SJSA1 (cell line): ENCODE measurements at places on chromosomes 12 and 14. TPM values are rescaled to one million over a fixed set of nuclear protein-coding genes. Genes with fewer than 3 reads are reported as not detected.

- peaks cover 36% of the 10 kb centered on the region for H3K27me3 ChIP-seq
- H3K27ac ChIP-seq: no peak overlapping the region
- no peaks in the 10 kb centered on the region for H3K36me3 ChIP-seq
- no peak overlapping the region for H3K4me3 ChIP-seq
- H3K4me1 ChIP-seq: no peaks in the 10 kb centered on the region
Measured at GRCh38 chr14:104563742-104564615, 15.6 kb upstream of the C14orf180 start.

DNA sequence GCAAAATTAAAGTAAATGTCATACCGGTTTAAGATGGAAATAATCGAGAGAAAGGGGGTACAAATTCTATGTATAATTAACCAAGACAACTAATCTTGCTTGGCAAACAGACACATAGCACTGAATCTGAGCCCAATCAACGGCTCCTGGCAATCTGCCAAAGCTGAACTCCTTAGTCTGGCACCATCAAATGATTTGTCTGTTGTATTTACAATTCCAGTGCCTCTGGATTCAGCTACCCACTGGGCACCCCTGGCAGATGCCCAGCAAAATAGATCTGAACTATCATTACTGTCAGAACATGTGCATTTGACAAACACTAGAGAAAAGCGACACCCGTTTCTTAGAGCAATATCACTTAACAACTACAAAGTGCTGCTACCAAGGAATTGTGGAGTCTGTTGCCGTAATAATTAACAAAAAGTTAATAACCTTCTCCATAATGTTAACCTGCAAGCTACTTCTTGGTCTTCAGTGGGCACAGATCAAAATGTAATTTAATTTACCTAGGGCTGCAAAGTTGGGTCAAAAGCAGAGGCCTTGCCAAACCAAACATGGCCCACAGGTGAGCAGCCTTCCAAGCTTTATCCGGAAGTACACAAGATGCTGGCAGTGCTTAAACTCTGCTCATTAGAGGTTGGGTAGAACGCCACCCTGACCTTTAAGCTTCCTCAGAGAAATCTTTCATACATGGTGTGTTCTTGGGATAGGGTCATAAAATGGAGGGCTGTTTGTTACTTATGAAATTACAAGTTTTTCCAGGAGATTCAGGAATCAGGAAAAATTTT, 7.6 kb downstream of the EGLN3 start:
- no peaks in the 10 kb centered on the region for H3K27me3 ChIP-seq
- H3K4me3 ChIP-seq: no peak overlapping the region

- DNase-seq: no peak
- H3K36me3 ChIP-seq: no peaks in the 10 kb centered on the region
- H3K4me3 ChIP-seq: no peak overlapping the region
- no peaks in the 10 kb centered on the region for H3K27me3 ChIP-seq
Measured at GRCh38 chr12:15677228-15677627, 112.0 kb downstream of the EPS8 start.

- peak overlapping the region; percentile 59 for H3K4me3 ChIP-seq
- H3K27ac ChIP-seq: peak overlapping the region; percentile 26; the same call in 1 of the 2 replicates
- peaks cover 29% of the 10 kb centered on the region for H3K36me3 ChIP-seq
- peaks cover 42% of the 10 kb centered on the region for H3K4me1 ChIP-seq
Measured at GRCh38 chr14:77026166-77026929, 2.2 kb downstream of the IRF2BPL start.

- DNase-seq: peak; percentile 42
- H3K4me1 ChIP-seq: peaks cover 3% of the 10 kb centered on the region
- H3K27me3 ChIP-seq: no peaks in the 10 kb centered on the region; the same call in none of the 2 replicates
- no peaks in the 10 kb centered on the region for H3K36me3 ChIP-seq
- H3K27ac ChIP-seq: no peak overlapping the region
Measured at GRCh38 chr12:5003025-5003666, 40.5 kb upstream of the KCNA5 start.

DNA sequence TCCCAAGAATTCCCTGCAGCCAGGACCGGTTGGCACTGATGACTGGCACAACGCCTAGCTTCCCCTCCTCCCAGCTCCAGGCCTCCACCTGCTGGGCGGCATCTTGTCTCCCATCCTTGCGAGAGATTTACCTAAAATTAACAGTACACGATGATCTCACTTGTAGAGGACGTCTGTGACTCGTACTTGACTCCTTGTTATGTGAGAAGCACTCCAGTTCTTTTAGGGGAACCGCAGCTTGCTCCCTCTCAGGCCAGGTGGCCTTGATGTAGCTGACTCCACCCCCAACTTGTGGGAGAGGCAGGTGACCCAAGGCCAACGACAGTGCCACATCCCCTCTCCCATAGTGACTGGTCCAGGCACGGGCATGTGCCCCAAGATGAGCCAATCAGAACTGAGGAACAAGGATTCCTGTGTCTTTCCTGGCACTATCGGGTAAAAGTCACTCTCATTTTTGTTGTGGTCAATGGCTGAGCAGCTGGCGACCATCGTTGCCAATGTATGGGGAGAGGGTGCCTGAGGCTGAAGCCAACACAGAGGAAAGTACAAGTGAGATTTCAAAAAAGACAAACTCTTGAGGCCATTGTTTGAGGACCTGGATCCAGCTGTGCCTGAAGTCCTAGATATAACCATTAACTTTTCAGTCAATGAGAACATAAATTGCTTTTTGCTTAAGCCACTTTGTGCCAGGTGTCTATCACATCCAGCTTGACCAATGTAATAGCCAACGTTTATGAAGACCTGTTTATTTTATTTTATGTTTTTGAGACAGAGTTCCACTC, 208.7 kb downstream of the RBM19 start:
- H3K27ac ChIP-seq: no peak overlapping the region
- H3K4me3 ChIP-seq: no peak overlapping the region
- peaks cover 11% of the 10 kb centered on the region; the same call in 1 of the 2 replicates for H3K4me1 ChIP-seq
- no peak for DNase-seq

- H3K27ac ChIP-seq: no peak overlapping the region
- no peaks in the 10 kb centered on the region for H3K36me3 ChIP-seq
- H3K27me3 ChIP-seq: peaks cover 15% of the 10 kb centered on the region
- H3K4me3 ChIP-seq: no peak overlapping the region
- no peaks in the 10 kb centered on the region for H3K4me1 ChIP-seq
- DNase-seq: no peak
Measured at GRCh38 chr12:65099182-65099581, 21.9 kb downstream of the WIF1 start.

DNA sequence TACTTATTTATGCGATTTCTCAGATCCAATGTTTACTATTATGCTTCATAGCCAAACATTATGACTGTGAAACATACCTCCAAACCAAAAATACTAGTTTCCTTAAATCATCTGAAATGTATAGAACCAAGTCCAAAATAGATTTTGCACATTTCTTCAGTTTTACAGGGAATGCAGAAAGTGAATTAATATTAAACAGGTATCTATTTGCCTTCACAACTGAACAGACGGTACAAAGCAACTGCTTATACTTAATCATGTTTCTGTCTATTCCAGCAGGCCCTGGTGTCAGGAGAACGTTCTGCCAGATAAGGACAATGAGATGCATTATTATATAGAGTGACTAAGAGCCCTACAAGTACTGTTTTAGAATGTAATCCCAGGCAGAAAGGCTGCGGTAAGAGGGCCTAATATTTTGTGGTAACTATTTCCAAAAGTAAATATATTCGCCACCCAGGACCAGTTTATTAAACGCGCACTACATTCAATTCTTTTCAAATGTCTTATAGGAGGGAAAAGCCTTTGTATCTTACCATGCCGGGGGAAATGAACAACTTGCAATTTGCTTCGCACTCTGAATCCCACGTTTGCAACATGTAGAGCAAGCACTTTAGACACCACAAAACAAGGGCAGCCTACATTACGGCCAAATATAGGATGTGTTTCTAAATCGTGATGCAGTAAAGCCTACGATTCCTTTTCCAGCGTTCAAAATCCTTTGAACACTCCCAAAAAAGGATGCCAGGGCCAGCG, 1.5 kb downstream of the CORO1C start:
- peaks cover 56% of the 10 kb centered on the region for H3K4me1 ChIP-seq
- peak; percentile 80 for DNase-seq
- H3K27me3 ChIP-seq: no peaks in the 10 kb centered on the region
- peak overlapping the region; percentile 88 for H3K27ac ChIP-seq

DNA sequence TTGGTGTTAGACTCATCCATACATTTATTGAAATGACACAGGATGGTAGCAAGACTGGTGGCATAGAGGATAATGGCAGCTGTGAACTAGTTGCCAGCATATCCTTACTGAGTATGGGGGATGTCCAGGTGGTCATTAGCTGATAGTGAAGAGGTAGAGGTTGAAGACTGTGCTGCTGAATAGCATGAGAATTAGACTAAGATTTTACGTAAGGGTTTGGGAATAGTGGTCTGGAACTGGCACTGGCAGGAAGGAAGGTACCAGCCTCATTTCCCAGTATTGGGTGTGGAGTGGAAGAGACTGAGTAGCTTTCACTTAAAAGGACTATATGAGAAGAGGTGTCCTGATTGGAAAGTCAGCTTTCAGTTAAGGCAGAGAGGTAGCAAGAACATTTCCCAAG, 6.5 kb downstream of the ERC1 start:
- H3K27me3 ChIP-seq: no peaks in the 10 kb centered on the region
- peaks cover 9% of the 10 kb centered on the region for H3K4me1 ChIP-seq
- no peak overlapping the region for H3K27ac ChIP-seq
- no peaks in the 10 kb centered on the region; the same call in 1 of the 2 replicates for H3K36me3 ChIP-seq

DNA sequence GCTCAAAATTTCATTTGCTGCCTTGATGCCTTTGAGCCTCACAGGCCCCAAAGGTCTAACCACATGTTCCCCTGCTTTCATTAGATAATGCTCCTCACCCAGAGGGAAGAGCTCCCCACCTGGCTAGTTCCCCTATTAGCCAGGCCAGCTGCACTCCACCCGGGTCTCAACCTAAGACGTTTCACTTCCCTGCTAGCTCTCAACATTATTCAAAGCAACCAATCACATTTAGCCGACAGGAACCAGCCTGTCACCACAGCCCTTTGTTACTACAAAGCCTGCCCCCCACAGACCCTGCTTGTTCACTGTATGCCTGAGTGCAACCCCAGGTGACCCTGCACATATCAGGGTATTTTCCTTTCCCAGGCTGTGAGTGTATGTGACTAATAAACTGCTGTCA, 78.6 kb downstream of the SLC15A5 start:
- no peak overlapping the region for H3K4me3 ChIP-seq
- no peak for DNase-seq
- H3K27ac ChIP-seq: no peak overlapping the region
- H3K27me3 ChIP-seq: no peaks in the 10 kb centered on the region
- no peaks in the 10 kb centered on the region for H3K36me3 ChIP-seq
- H3K4me1 ChIP-seq: no peaks in the 10 kb centered on the region

DNA sequence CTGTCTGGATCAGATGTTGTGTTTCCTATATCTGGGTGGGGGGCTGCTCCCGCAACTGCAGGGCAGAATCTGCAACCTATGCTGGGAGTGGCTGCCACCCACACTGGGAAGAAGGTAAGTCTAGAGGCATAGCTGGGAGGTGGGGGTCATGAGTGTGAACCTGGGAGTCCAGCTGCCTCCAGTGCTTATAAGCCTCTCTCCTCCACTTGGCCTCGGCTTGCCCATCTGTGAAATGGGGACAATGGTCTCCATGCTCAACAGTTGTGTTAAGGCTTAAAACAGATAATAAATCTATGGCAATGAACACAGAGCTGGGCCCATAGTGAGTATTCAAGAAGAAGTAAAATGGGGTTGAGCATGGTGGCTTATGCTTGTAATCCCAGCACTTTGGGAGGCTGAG, 90.0 kb downstream of the RBM19 start:
- H3K27me3 ChIP-seq: no peaks in the 10 kb centered on the region
- H3K4me3 ChIP-seq: no peak overlapping the region

- no peaks in the 10 kb centered on the region for H3K27me3 ChIP-seq
- H3K27ac ChIP-seq: no peak overlapping the region
- no peaks in the 10 kb centered on the region for H3K36me3 ChIP-seq
- no peaks in the 10 kb centered on the region for H3K4me1 ChIP-seq
Measured at GRCh38 chr14:101535232-101535631, 26.1 kb upstream of the DIO3 start.

DNA sequence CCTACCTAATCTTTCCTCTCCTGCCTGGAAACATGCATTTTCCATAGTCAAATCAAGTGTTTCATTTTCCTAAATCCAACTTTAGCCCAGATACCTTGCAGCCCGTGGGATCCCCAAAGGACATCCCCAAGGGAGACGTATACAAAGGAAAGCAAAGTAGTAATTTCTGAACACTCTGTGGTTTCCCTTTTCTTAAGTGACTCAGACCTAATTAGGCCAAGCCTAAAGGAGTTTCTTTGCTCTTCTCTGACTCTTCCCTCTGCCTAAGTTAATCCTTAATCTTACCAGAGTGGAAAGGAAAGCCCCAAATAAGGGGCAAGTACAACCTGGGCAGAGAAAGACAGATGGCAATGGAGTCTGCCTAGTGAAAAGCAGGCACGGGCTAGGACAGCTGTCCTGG, 250.3 kb downstream of the SPTSSA start:
- no peak overlapping the region for H3K27ac ChIP-seq
- no peak for DNase-seq
- H3K27me3 ChIP-seq: no peaks in the 10 kb centered on the region
- no peaks in the 10 kb centered on the region for H3K36me3 ChIP-seq

DNA sequence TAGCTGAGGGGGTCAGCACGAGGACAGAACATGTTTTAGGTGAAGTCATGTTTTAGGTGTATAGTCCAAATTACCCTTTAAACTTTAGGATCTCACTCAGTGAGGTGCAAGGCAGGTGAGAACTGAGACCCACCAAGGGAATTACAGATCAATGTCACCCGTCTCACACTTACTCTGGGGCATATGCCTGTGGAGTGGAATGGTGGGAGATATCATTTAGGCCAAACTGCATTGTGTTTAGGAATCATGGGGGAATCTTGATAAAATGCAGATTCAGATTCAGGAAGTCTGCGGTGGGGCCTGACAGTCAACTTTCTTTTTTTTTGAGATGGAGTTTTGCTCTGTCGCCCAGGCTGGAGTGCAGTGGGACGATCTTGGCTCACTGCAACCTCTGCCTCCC, 17.8 kb downstream of the FBXW8 start:
- peaks cover 41% of the 10 kb centered on the region for H3K36me3 ChIP-seq
- H3K27me3 ChIP-seq: no peaks in the 10 kb centered on the region
- no peak overlapping the region for H3K4me3 ChIP-seq

GRCh38 chr12:91230841-91231240, 48.2 kb upstream of the DCN start:
- H3K4me3 ChIP-seq: no peak overlapping the region
- H3K4me1 ChIP-seq: no peaks in the 10 kb centered on the region
- no peak for DNase-seq
- no peak overlapping the region for H3K27ac ChIP-seq
- H3K27me3 ChIP-seq: no peaks in the 10 kb centered on the region
- H3K36me3 ChIP-seq: no peaks in the 10 kb centered on the region

The OVCH1 gene
- not detected in 2 replicates for total RNA-seq

The MDGA2 gene
- total RNA-seq: not detected in 2 replicates

The OTX2 gene
- total RNA-seq: not detected in 2 replicates

The NRXN3 gene
- total RNA-seq: 1.0 and 6.5 TPM in 2 replicates

The NINJ2 gene
- not detected in 2 replicates for total RNA-seq

The PLEKHH1 gene
- total RNA-seq: 0.97 TPM in 1 of 2 replicates, not detected in the other

The ATXN7L3B gene
- total RNA-seq: 16.6 and 21.0 TPM in 2 replicates

The MYG1 gene
- 40.6 and 45.1 TPM in 2 replicates for total RNA-seq
